ENCODE measurements at places on chromosomes 5 and 9. TPM values are rescaled to one million over a fixed set of nuclear protein-coding genes. Genes with fewer than 3 reads are reported as not detected.

The SPINK14 gene
- total RNA-seq: not detected

The IL7R gene
- 0.29 TPM for total RNA-seq

The CDKN2B-AS1 gene
- total RNA-seq: not detected

The SPINK6 gene
- total RNA-seq: not detected

GRCh38 chr5:111069839-111070238 is 1.7 kb upstream of the TSLP start:
- no peak for DNase-seq
- no peaks in the 10 kb centered on the region for H3K36me3 ChIP-seq
- no peak overlapping the region for H3K27ac ChIP-seq
- H3K27me3 ChIP-seq: peaks cover 38% of the 10 kb centered on the region

DNA sequence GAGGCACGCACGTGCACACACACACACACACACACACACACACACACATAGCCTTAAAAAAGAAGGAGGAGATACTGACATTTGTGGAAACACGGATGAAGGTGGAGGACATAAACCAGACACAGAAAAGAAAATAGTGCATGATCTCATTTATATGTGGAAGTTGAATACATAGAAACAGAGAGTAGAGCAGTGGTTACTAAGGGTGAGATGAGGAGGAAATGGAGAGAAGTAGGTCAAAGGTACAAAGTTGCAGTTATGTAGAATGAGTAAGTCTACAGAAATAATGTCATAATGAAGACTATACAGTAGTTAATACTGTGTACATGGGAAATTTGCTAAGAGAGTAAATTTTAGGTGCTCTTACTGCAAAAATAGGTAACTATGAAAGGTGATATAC is 412.2 kb upstream of the CDH9 start:
- DNase-seq: no peak
- H3K4me3 ChIP-seq: no peak overlapping the region
- H3K27me3 ChIP-seq: no peaks in the 10 kb centered on the region
- no peaks in the 10 kb centered on the region for H3K36me3 ChIP-seq

DNA sequence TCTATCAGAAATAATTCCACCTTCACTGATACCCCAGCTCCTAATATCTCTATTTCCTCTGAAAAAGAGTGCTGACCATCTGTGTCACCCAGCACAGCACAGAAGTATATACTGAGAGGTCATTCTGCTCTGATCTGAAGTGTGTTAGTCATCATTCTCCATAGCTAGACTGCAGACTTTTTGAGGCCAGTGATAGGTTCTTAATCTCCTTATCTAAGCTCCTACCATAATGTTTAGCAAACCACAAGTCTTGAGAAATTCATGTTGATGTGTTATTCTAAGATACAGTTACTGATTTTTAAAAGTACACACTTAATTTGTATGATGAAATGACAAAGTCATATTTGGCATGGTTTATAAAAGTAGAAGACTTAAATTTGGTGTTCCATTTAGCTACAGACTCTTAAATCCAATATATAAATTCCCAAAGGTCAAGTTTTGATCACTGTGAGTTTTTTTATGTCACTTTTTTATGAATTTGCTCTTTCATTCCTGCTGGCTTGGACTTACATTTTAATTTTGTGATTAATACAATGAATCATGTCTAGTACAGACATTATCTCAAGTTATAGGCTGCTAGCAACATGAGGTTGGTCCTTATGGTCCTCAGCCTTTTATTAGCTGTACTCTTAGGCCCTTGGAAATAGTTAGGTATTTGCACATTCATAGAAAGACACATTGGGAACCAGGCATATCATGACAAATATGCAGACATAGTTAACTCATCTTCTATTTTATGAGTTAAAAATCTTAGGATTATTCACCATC is 380.8 kb downstream of the EBF1 start:
- H3K4me3 ChIP-seq: no peak overlapping the region
- H3K4me1 ChIP-seq: no peaks in the 10 kb centered on the region
- H3K27me3 ChIP-seq: no peaks in the 10 kb centered on the region
- no peak for DNase-seq

DNA sequence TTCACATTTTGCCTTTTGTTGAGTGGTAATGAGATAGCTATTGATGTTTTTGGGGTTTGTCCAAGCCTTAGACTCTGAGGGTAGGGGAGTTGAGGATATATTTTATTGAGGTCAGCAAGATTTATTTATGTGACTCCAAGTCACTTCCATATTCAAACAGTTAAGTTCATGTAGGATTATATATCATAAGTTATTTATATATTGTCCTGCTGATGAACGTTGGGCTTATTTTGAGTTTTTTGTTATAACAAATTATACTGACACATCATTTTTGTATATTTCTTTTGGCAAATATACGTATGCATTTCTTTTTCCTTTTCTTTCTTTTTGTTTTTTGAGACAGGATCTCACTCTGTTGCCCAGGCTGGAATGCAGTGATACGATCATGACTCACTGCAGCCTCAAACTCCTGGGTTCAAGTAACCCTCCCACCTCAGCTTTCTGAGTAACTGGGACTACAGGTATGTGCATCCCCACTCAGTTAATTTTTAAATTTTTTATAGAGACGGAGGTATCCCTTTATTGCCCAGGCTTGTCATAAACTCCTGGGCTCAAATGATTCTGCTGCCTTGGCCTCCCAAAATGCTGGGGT is 23.5 kb upstream of the IL12B start:
- no peak overlapping the region for H3K27ac ChIP-seq
- H3K4me3 ChIP-seq: no peak overlapping the region
- no peaks in the 10 kb centered on the region for H3K4me1 ChIP-seq
- no peaks in the 10 kb centered on the region for H3K27me3 ChIP-seq
- no peaks in the 10 kb centered on the region for H3K36me3 ChIP-seq
- DNase-seq: no peak

DNA sequence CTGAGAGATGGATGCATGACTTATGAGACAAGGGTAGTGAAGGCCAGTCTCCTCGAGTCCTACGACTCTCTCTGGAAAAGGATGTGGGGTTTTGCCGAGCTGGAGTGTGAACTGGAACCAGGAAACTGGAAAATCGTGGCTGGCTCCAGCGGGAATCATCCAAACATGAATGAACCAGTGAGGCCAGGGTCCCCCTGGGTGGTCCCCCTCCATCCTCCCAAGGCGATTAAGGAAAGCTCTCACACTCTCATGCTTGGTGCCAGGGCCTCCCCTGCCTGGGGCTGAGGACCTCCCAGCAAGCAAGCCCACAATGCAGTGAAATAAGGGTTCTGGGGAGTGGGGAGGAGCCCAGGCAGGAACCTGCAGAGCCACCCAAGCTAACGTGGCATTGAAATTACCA is 9.6 kb upstream of the AMBP start:
- H3K27ac ChIP-seq: no peak overlapping the region
- no peaks in the 10 kb centered on the region for H3K27me3 ChIP-seq
- H3K4me1 ChIP-seq: no peaks in the 10 kb centered on the region
- H3K36me3 ChIP-seq: no peaks in the 10 kb centered on the region
- H3K4me3 ChIP-seq: no peak overlapping the region

GRCh38 chr5:43256261-43256966 is 56.8 kb downstream of the HMGCS1 start:
- no peaks in the 10 kb centered on the region for H3K36me3 ChIP-seq
- no peaks in the 10 kb centered on the region for H3K27me3 ChIP-seq
- no peaks in the 10 kb centered on the region for H3K4me1 ChIP-seq
- H3K4me3 ChIP-seq: no peak overlapping the region

GRCh38 chr9:749716-750115 is 91.8 kb upstream of the DMRT1 start:
- no peak for DNase-seq
- H3K36me3 ChIP-seq: no peaks in the 10 kb centered on the region
- H3K4me3 ChIP-seq: no peak overlapping the region
- no peaks in the 10 kb centered on the region for H3K27me3 ChIP-seq
- H3K4me1 ChIP-seq: peaks cover 41% of the 10 kb centered on the region

DNA sequence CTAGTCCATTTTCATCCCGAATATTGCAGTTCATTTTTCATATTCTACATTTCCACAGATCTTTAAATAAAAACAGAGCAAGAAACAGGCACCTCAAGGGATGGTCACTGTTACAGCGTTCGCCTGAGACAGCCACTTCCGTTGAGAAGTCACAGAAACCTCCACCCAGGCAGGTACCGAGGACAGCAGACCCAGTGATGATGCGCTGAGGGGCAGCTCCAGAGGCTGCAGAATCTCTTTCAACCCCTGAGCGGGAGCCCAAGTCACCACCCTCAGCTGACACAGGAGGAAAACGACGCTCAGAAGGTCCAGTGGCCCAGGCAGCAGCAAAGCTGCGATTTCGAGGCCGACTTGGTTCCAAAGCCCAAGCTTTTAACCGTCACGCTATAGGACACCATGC is 32.8 kb downstream of the ABO start:
- peaks cover 13% of the 10 kb centered on the region for H3K4me1 ChIP-seq
- H3K4me3 ChIP-seq: no peak overlapping the region
- no peaks in the 10 kb centered on the region for H3K36me3 ChIP-seq
- DNase-seq: no peak

- H3K27ac ChIP-seq: no peak overlapping the region
- DNase-seq: no peak
- no peaks in the 10 kb centered on the region for H3K4me1 ChIP-seq
- H3K27me3 ChIP-seq: no peaks in the 10 kb centered on the region
- no peak overlapping the region for H3K4me3 ChIP-seq
Measured at GRCh38 chr5:106094839-106095238, 1575.9 kb downstream of the EFNA5 start.

DNA sequence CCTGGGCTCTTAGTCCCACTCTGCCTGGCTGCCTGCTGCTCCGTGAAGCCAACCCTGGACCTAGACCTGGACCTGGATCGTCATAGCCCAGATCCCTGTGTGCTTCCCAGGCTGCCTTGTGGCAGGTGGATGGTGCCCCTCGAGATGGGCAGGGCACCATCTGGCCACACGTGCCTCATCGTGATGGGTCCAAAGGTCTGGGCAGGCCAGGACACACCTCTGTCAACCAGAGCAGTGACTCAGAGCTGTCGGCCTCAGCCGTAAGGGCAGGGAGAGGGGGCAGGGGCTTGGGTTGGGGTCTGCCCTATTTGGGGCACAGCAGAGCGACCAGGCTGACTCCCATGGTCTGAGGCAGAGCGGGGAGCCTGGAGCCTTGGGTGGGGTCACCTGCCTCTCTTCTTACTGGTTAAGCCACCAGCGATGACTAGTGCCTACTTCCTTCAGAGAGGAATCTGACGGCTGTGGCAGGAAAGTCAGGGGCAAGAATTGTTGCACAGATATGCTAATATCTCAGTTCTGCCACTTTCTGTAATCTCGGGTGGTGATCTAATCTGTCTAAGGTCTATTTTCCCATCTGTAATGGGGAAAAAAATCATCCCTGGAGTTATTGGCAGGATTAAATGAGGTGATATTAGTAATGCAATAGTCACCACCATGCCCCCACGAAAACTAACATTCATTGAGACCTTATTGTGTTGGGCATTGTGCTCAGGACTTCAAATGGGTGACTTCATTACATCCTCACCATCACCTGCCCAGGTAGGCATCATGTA is 3.2 kb upstream of the CDHR2 start:
- DNase-seq: no peak
- H3K4me1 ChIP-seq: peaks cover 19% of the 10 kb centered on the region
- H3K4me3 ChIP-seq: no peak overlapping the region
- no peaks in the 10 kb centered on the region for H3K36me3 ChIP-seq
